Panc1 (cell line): ENCODE measurements at places on chromosomes 2 and 18. TPM values are rescaled to one million over a fixed set of nuclear protein-coding genes. Genes with fewer than 3 reads are reported as not detected.

WDR43 gene
- 86.5 TPM for total RNA-seq

CIDEA gene
- total RNA-seq, result not detected

SKA1 gene
- 22.1 TPM for total RNA-seq

CHRND gene
- not detected for total RNA-seq

MGAT4A gene
- total RNA-seq, result 4.4 TPM

ALPG gene
- total RNA-seq, result 65.3 TPM

DNA sequence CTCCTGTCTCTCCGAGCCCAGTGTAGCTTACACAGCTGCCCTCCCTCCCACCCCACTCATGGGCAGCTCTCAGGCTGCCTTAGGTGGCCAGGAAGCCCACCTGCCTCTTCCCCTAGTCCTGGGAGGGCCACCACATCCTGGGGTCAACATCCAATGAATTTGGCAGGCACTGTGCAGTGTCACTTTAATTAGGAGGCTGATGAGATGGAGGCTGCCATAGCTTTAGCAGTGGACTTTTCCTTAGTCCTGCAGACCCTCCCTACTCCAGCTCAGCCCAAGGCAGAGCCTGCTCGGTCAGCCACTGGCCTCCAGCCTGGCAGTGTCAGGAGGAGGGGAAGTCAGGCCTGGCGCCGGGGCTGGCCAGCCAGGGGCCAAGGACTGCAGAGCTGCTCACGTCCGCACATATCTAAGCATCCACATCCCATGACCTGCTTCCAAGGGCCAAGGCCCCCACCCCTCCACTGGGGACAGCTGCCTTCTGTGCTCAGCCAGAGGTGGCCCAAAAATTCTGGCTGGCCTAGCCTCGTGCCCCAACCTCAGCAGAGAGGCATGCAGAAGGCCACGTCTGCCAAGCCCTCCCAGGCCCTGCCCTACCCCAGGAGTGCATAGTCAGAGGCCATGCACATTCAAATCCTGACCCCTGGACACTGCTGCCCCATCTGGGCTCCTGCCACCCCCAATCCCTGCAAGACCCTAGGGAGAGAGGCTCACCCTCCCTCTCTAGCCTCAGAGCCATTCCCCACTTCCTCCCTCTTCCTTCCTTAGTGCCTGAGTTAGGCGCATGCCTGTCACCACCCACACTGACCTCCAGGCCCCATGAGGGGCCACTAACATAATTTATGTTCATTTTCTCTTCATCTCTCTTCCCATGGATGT, 33.1 kb downstream of the ADRA2B start:
- no peak for DNase-seq

DNA sequence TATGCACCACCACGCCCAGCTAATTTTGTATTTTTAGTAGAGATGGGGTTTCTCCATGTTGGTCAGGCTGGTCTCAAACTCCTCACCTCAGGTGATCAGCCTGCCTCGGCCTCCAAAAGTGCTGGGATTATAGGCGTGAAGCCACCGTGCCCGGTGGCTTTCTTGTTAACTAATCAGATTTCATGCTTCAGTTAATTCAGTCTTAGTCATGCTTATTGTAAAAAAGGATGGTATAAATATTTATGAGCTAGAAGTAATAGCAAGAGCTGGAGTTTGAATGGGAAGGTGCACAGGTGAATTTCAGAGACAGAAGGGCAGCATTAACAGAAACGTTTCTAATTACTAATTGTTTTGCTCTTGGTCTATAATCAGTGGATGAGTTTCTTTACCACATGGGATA, 10.3 kb downstream of the GEMIN6 start:
- DNase-seq, result no peak

DNA sequence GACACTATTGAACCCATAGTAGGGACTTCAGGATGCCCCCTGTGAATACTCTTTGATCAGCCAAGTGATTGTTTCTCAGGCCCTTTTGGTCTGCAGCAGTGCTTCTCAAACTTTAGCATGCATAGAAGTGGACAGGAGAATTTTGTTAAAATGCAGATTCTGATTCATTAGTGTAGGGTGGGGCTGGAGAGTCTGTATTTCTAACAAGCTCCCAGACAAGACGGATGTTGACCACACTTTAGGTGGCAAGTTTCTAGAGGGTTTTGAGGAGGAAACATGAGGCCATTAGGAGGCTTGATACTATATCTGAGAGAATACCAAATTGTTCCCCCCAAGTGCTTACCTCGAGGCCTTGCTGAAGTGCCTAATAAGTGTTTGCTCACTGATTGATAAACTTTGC, 317.9 kb downstream of the CLIP4 start:
- DNase-seq, result no peak

GRCh38 chr18:13589943-13590342, 136.4 kb downstream of the FAM210A start:
- DNase-seq, result no peak

- no peak for DNase-seq
Measured at GRCh38 chr2:20191714-20192569, 33.0 kb downstream of the SDC1 start.

DNA sequence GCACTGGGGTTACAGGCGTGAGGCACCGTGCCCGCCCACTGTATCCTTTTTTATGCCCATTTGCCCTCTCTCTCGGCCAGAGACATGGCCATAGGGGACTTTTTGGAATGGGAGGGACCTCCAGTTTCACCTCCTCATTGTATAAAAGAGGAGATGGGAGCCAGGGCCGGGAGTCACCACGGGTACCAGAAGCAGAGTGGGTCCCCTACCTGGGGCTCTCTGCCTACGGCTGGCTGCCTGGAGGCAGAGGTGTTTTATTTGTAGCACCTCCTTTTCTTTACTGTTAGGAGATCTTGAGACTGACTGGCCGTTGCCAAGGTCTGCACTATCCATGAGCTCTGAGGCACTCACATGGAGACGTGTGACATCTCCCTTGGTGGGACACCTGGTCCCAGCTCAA, 162.8 kb downstream of the LDLRAD4 start:
- DNase-seq, result no peak

- no peak for DNase-seq
Measured at GRCh38 chr2:62593825-62594224, 87.8 kb upstream of the TMEM17 start.

DNA sequence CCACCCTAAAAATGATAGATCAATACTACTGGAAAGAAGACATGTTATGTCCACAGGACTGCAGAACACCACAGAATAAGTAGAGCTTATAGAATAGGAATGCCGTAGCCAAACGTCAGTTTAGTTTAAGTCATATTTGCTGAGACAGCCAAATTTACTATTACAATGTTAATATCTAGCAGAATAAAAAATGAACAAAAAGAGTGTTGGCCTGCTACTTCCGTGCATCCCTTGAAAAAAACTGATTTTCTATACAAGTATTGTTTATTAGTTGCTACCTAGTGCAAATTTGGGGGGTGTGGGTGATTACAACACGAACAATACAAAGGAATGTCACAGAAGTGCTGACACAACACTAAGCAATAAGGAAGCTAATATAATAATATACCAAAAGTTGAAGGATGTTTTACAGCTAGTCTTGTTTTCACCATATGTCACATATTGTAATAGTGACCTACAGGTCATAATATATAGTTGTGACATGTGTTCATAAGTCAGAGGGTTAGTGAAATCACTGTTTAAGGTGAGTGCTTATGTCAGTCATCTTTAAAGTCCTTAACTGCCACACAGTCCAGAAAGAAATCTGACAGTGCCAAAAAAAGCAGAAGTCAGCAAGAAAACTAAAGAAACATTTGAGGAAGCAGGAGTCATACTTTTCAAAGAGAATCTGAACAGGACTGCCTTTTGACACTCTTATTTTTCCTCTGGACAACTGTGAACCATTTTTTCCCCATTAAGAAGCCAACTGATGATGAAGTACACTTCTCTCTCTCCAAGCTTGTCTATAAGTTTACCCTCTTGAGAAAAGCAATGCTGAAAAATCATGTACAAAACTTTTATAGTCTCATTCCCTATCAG, 376.4 kb downstream of the ZEB2 start:
- no peak for DNase-seq

DNA sequence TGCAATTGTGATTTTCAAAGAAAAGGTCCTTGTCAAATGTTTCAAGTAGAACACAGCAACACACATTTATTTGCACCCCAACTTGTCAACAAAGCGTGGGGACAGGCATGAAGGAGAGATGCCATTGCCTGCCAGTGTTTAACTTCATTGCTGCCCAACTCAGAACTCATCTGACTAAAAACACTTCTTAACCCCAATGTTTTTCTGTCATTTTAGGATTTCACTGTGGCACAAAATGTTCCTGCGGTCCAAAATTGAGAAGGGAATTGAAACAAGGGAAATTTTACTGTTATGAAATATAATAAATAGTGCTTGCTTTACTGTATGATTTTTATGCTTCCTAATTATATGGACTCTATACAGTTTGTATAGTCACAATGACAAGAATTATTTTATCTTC, 45.7 kb downstream of the PMAIP1 start:
- DNase-seq, result no peak

GRCh38 chr2:167420211-167420610, 531.9 kb downstream of the XIRP2 start:
- no peak for DNase-seq

GRCh38 chr2:121451398-121451797, 79.3 kb upstream of the RNU4ATAC start:
- no peak for DNase-seq

GRCh38 chr2:201313362-201313761, 43.8 kb downstream of the FLACC1 start:
- DNase-seq, result no peak

DNA sequence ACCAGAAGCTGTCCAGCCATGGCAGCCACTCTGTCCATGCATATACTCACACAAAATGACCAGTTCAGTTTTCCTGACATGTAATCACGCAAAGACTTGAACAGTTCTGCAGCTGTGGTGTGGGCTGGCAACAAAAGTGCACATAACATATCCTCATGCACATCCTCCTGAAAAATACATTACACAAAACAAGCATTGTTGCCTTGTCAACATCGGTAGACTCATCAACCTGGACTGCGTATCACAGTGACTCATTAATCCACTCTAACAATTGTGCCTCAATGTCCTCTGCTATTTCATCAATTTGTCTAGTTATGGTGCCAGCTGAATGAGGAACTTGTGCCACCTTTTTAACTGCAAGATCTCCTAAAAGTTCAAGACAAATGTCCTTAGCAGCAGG, 19.5 kb downstream of the RBKS start:
- no peak for DNase-seq

GRCh38 chr2:238946318-238947242, 98.7 kb downstream of the TWIST2 start:
- DNase-seq, result no peak

- DNase-seq, result no peak
Measured at GRCh38 chr2:21326152-21326551, 202.4 kb downstream of the TDRD15 start.

DNA sequence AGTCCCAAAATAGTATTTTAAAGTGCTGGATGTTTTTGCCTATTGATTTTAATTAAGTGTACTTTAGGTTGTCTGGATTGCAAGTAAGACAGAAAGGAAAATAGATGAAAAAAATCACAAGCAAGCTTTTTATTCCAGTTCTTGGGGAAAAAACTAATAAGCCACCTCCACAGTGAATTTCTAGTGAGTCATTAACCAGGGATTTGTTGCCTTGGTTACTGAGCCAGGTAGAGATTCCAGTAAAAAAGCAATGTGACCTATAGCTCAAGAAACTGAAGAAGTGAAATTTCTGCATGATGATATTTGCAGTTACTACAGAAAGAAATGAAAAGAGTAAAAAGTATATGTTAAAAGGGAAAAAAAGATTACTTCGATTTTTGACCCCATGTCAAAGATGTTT, 160.6 kb downstream of the METTL4 start:
- no peak for DNase-seq

DNA sequence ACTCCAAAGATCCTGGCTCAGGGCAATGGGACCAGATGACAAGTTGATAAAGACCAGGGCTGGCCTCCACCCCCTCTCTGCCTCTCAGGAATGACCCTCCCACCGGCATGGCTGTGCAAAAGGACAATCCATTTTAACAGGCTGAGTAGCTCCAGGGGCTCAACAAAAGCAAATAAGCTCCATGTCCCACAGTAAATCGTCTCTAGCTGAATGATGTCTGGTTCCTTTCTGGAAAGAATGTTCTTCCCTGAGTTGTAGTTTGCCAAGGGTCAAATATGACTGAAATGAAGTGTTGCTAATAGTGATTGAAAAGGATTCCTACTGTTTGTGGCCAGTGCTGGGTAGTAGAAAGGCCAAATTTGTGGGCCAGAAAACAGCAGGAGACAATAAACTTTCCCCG, 434.4 kb upstream of the ETAA1 start:
- no peak for DNase-seq

DNA sequence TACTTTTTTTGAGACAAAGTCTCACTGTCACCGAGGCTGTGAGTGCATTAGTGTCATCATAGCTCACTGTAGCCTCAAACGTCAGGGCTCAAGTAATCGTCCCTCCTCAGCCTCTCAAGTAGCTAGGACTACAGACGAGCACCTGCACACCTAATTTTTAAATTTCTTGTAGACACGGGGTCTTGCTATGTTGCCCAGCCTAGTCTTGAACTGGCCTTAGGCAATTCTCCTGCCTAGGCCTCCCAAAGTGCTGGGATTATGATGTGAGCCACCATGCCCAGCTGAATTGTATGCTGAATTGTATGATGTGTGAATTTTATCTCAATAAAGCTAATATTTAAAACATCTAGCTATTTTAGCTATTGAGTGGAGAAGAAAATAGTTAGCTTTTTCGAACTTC, 18.9 kb downstream of the CAB39 start:
- no peak for DNase-seq
